ENCODE measurements at places on chromosomes 13 and 19.

GRCh38 chr19:11324079-11324661, 15.3 kb downstream of the RAB3D start:
- peaks cover 43% of the 10 kb centered on the region for H3K36me3 ChIP-seq
- H3K4me1 ChIP-seq, result peaks cover 25% of the 10 kb centered on the region
- peak overlapping the region; percentile 68 for H3K27ac ChIP-seq
- H3K27me3 ChIP-seq, result no peaks in the 10 kb centered on the region
- no peak overlapping the region for H3K4me3 ChIP-seq
- peak; percentile 83 for DNase-seq

GRCh38 chr13:83190020-83190419, 692.3 kb downstream of the SLITRK1 start:
- no peak overlapping the region for H3K27ac ChIP-seq
- H3K27me3 ChIP-seq, result no peaks in the 10 kb centered on the region
- DNase-seq, result no peak

DNA sequence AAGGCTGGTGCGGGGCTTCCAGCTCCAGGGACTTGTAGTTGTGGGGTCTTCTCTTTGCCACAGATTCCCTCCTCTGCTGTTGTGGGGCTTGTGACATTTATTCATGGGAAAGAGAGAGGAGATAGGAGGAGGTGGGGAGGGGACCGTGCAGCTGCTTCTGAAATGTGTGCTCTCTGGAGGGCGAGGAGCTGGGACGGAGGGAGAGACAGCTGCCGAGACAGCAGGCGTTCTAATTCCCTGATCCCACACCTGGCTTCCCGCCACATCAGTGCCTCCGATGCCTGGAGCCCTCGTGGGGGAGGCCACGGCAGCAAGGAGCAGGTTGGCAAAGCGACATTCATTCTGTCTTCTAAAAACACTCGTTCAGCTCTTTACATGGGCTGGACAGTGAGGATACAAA, 164.4 kb downstream of the USP12 start:
- H3K4me1 ChIP-seq, result peaks cover 11% of the 10 kb centered on the region
- DNase-seq, result no peak
- H3K36me3 ChIP-seq, result no peaks in the 10 kb centered on the region
- H3K27ac ChIP-seq, result no peak overlapping the region
- H3K4me3 ChIP-seq, result peak overlapping the region; percentile 41

GRCh38 chr13:99961636-99962035, 9.9 kb downstream of the ZIC5 start:
- no peak overlapping the region for H3K4me3 ChIP-seq
- H3K4me1 ChIP-seq, result no peaks in the 10 kb centered on the region
- H3K27me3 ChIP-seq, result peaks cover 100% of the 10 kb centered on the region
- DNase-seq, result no peak
- no peak overlapping the region for H3K27ac ChIP-seq

- H3K36me3 ChIP-seq, result no peaks in the 10 kb centered on the region
- no peak overlapping the region for H3K27ac ChIP-seq
- no peaks in the 10 kb centered on the region for H3K27me3 ChIP-seq
- DNase-seq, result no peak
- H3K4me1 ChIP-seq, result peaks cover 29% of the 10 kb centered on the region
- H3K4me3 ChIP-seq, result no peak overlapping the region
These were observed 1.1 kb downstream of the TSC22D1 start for GRCh38 chr13:44575035-44575434.

GRCh38 chr13:88369866-88370265, 698.7 kb downstream of the SLITRK5 start:
- no peaks in the 10 kb centered on the region for H3K4me1 ChIP-seq
- no peak overlapping the region for H3K27ac ChIP-seq
- no peaks in the 10 kb centered on the region for H3K27me3 ChIP-seq
- H3K36me3 ChIP-seq, result no peaks in the 10 kb centered on the region
- DNase-seq, result no peak

DNA sequence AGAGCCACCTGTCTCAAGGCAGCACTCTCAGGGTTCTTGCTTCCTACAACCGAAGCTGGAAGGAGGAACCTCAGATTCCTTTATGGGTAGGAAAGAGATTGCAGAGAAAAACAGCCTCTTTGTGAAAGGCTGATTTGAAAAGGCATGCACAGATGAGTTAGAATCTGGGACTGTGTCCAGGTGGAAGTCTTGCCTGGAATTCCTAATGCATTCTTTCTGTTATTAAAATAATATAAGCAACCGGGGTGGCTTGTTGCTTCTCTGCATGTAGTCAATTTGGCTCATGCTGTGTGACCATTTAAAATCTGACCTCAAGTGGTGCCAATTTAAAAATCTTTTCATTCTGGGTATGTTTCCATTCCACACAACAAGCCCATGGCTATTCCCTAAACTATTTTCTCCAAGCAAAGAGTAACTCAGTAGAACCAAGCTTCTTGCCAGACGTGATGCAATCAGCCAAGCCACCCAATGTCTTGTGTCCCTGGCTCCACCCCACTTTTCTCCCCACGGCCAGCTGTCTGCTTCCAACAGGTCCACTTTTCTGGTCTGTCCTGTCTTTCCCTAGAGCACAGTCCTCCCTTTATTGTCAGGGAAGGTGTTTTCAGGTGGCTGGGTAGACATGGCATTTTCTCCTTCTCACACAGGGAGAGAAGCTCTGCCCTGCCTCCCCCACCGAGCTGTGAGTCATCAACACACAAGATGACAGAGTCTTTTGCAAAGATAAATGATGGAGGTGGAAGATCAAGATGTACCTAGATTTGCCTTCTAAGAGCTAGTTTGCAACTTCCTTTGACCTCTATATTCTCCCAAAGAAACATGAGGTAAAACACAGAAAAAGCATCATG, 394.3 kb downstream of the FOXO1 start:
- H3K36me3 ChIP-seq, result no peaks in the 10 kb centered on the region
- H3K27me3 ChIP-seq, result no peaks in the 10 kb centered on the region
- DNase-seq, result peak; percentile 91
- peak overlapping the region; percentile 70 for H3K27ac ChIP-seq
- H3K4me1 ChIP-seq, result peaks cover 30% of the 10 kb centered on the region
- H3K4me3 ChIP-seq, result no peak overlapping the region

GRCh38 chr13:34358811-34359513, 541.0 kb downstream of the RFC3 start:
- no peaks in the 10 kb centered on the region for H3K36me3 ChIP-seq
- no peak overlapping the region for H3K27ac ChIP-seq
- no peaks in the 10 kb centered on the region for H3K27me3 ChIP-seq
- no peaks in the 10 kb centered on the region for H3K4me1 ChIP-seq
- no peak for DNase-seq

- no peak overlapping the region for H3K27ac ChIP-seq
- H3K4me1 ChIP-seq, result peaks cover 17% of the 10 kb centered on the region
- peaks cover 4% of the 10 kb centered on the region for H3K36me3 ChIP-seq
- H3K4me3 ChIP-seq, result peak overlapping the region; percentile 24
- DNase-seq, result no peak
These were observed 9.6 kb upstream of the MAMSTR start for GRCh38 chr19:48728911-48729664.

- no peak overlapping the region for H3K4me3 ChIP-seq
- no peak for DNase-seq
- H3K27me3 ChIP-seq, result no peaks in the 10 kb centered on the region
- no peak overlapping the region for H3K27ac ChIP-seq
- no peaks in the 10 kb centered on the region for H3K36me3 ChIP-seq
- H3K4me1 ChIP-seq, result no peaks in the 10 kb centered on the region
These were observed 12.8 kb upstream of the MAP2K2 start for GRCh38 chr19:4136680-4137088.

DNA sequence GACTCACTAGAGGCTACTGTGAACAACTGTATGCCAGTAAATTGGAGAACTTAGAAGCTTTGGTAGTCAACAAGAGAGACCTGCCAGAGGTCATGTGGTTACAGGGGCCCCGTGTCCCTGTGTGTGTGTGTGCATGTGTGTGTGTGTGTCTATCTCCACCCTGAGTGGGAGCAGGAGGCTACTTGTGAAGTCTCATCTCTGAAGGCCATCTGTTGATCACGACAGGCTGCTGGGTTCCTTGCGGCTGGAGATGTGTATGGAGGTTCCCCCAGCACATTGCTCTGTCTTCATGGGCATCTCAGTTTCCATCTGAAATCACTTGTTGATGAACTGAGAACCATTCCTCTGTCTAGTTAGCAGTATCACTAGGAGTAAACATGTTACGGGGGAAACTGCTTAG, 58.2 kb upstream of the TEX29 start:
- no peak overlapping the region for H3K27ac ChIP-seq
- no peaks in the 10 kb centered on the region for H3K27me3 ChIP-seq
- no peak for DNase-seq
- H3K4me1 ChIP-seq, result no peaks in the 10 kb centered on the region
- peaks cover 19% of the 10 kb centered on the region for H3K36me3 ChIP-seq

DNA sequence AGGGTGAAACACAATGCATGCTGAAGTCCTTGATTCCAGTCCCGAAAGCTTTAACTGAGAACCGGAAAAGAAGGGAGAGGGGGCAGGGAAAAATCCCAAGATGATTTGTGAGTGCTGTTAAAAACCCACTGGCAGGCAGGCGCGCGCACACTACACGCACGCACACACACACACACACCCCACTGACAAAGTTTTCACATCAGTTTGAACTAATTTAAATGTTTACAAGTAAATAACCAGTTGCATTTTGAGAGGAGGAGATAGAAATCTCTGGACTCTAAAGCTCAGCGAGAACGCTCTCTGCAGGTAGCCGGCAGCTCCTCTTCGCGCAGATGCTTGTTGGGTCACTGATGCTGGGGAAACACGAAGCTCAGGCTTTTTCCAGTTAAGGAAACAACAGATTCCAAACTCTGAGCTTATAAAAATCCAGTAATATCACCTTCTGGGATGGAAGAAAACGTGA, 818 bp upstream of the SLITRK1 start:
- no peaks in the 10 kb centered on the region for H3K36me3 ChIP-seq
- H3K4me1 ChIP-seq, result peaks cover 38% of the 10 kb centered on the region
- H3K4me3 ChIP-seq, result peak overlapping the region; percentile 6
- no peak for DNase-seq

- H3K27me3 ChIP-seq, result no peaks in the 10 kb centered on the region
- no peak overlapping the region for H3K4me3 ChIP-seq
- no peaks in the 10 kb centered on the region for H3K4me1 ChIP-seq
- DNase-seq, result no peak
These were observed 110.6 kb downstream of the DNAJC3 start for GRCh38 chr13:95787356-95788099.

GRCh38 chr13:110820322-110820721, 94.5 kb downstream of the ANKRD10 start:
- no peak for DNase-seq
- no peak overlapping the region for H3K27ac ChIP-seq
- peaks cover 4% of the 10 kb centered on the region for H3K4me1 ChIP-seq
- no peak overlapping the region for H3K4me3 ChIP-seq
- H3K36me3 ChIP-seq, result no peaks in the 10 kb centered on the region

- DNase-seq, result no peak
- no peaks in the 10 kb centered on the region for H3K27me3 ChIP-seq
- peaks cover 7% of the 10 kb centered on the region for H3K36me3 ChIP-seq
- H3K27ac ChIP-seq, result no peak overlapping the region
These were observed 2.2 kb downstream of the PSMD8 start for GRCh38 chr19:38376576-38376975.

DNA sequence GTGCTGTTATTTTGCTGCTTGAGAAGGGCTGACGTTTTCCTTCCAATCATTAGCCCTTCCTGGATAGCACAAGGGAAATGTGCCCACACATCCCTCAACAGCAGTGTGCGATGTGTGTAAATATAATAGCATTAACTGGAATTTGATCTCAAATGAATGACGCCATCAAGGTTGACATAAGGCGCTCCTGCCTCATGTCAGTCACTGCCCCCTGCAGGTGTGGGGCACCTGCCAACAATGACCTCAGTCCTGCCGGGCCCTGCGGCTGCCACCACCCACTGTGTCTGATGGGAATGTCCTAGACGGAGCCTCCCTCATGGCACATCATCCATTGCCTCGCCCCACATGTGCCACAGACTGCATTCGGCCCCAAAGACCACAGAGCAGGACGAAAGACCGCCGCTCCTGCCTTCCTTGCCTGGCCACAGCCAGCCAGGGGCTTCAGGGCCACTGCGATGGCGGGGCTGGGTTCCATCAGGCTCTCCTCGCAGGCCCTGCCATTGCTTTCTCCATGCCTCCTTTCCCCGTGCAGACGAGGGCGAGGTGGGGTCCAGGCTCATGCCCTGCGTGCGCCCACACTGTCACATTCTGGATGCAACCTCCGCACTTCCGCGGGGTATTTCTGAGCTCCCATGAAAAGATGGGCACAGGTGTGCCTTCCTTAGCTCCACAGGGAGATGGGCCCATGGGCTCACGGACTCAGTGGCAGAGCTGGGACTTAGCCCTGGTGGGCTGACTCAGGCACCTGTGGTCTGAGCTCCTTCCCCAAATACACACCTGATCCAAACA, 146.7 kb downstream of the SOX1 start:
- H3K36me3 ChIP-seq, result no peaks in the 10 kb centered on the region
- DNase-seq, result no peak
- H3K4me3 ChIP-seq, result no peak overlapping the region
- H3K27ac ChIP-seq, result no peak overlapping the region
- H3K4me1 ChIP-seq, result no peaks in the 10 kb centered on the region
- H3K27me3 ChIP-seq, result no peaks in the 10 kb centered on the region

DNA sequence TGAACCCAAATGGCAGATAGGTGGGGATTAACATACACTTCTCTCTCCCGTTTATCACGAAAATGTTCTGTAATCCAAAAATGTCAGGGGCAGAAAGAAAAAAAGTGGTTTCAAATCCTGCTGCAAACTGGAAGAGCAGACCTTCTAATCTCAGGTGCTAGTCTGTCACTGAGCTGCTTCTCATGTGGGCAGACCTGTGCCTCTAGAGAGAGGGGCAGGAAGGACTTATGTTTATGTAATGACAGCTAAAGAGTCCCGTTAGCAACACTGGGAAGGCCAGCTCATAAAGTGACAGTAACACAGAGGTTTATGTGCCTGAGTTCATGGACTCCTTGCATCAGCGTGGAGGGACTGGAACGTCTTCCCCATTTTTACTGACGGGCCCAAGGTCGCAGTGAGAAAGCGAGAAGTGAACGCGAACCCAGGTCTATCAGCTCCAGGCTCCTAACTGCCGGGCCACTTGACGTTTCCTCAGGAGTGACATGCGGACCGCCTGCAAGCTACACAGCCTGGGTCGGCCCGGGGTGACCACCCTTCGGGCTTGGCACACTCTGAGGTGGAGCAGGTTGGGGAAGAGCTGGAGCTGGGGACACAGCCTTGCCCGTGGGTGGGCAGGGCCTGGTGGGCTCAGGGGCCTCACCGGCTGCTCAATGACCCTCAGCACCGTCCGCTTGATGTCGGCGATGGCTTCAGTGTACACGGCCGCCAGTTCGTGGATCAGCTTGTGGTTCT, 9.6 kb upstream of the RSPH6A start:
- H3K27ac ChIP-seq, result no peak overlapping the region
- H3K27me3 ChIP-seq, result no peaks in the 10 kb centered on the region
- no peak overlapping the region for H3K4me3 ChIP-seq
- H3K4me1 ChIP-seq, result no peaks in the 10 kb centered on the region
- DNase-seq, result no peak

DNA sequence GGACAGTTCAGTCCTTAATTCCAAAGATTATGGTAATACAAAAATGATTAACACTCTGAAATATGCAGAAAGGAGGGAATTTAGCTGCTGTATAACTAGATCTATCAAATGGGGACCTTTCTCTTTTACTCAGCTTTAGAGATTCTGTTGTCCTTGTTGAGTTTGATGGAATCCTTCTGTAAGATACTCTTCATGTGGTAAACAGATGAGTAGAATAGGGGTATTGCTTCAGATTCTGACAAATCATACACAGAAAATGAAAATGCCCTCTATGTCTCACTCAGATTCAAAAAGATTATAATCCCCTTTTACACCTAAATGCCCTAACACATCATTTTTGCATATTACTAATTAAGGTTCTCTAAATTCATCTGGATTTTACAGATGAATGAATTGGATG, 50.7 kb downstream of the ARHGAP35 start:
- H3K4me1 ChIP-seq, result peaks cover 26% of the 10 kb centered on the region
- no peaks in the 10 kb centered on the region for H3K36me3 ChIP-seq
- no peak overlapping the region for H3K27ac ChIP-seq
- no peak for DNase-seq
- H3K27me3 ChIP-seq, result no peaks in the 10 kb centered on the region
